ENCODE measurements at places on chromosomes 12 and 14.

GRCh38 chr12:27924350-27925135, 48.0 kb downstream of the PTHLH start:
- no peak for DNase-seq

DNA sequence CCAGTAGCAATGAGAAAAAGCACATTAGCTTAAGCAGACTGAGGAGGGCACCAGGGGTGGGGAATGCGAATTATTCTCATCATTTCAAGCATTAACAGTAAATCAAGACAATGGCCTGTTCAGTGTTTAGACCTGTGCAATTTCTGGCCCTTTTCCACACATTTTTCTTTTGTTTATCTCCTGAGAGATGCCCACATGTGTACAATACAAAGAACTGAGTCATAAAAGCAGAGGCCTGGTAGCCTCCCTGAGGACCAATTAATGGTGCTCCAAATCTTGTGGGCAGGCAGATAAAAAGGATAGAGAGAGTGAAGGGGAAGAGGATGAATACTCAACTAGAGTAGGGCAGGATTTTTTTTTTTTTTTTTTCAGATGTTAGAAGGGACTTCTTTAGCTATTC, 480.8 kb downstream of the RERGL start:
- DNase-seq, result no peak

DNA sequence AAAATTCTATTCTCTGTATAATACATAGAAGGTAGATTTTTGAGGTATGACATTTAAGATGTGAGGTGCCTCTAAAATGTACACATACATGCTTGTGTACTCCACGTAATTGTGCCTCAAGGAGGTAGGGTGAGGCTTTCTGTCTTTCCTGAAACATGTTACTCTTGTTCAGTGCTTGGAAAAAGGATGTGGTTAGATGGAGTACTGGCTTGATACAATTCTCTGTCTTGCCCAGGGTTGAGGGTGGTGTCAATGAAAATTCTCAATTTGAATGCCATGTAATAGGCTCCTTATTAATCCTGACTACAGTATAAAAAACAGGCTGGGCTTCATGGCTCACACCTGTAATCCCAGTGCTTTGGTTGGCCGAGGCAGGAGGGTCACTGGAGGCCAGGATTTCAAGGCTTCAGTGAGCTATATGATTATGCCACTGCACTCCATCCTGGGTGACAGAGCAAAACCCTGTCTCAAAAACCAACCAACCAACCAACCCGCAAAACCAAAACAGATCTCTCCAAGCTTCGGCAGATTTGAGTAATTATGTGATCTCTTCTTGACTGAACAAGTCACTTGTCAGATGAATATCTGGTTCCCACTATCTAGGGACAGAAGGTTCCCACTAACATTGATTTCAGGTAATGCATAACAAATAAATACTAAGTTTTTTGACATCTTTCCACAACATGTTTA, 41.6 kb downstream of the RCOR1 start:
- no peak for DNase-seq

GRCh38 chr14:52950410-52950897, 396 bp downstream of the FERMT2 start:
- no peak for DNase-seq

- DNase-seq, result no peak
These were observed 23.8 kb upstream of the STK38L start for GRCh38 chr12:27220055-27220987.

GRCh38 chr12:42380733-42381132, 54.8 kb downstream of the PPHLN1 start:
- no peak for DNase-seq

All from cortex of kidney (tissue), 1 donor.